M059J (cell line): ENCODE measurements at places on chromosomes 5 and 9.

GRCh38 chr5:36569491-36569890, 36.9 kb upstream of the SLC1A3 start:
- DNase-seq, result peak; percentile 74

DNA sequence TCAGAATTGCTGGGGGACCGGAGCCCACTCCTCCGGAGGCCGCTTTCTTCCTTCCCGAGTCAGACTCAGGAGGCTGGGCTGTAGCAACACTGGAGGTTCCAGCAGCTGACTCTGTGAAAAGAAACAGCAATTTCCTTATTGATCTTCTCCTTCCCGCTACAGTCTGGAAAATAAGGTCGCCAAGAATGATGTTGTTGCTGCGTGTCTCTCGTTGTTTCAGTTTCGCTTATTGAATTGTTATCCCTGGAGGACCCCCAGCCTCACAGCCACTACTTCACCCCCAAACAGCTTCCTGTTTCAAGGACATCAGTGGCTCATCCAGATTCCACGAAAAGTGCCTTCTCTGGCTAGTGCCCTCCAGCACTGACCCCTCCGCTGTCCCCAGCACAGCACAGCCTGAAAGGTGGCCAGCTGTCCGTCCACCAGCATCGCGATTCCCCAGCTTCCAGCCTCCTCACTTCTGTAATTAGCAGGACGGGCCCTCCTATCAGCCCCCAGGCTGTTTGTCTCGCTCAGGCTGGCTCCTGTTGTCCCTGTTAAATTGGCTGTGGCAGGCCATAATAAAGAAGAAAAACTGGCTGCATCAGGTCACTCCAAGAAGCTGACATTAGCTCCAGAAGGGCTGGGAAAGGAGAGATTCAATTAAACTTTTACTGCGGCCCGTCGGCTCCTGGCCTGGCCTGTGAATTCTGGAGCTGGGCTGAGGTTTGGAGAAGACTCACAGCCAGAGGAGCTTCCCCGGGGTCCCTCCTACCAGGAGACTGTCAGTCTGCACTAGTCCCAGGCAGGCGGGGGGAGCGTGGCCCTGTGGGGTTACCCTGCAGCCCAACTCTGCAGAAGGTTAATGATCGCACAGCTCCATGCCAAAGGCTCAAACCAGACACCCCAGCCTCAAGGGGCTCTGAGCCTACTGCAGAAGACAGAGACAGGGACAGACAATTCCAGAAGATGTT, 40.5 kb downstream of the OLFM1 start:
- DNase-seq, result no peak

DNA sequence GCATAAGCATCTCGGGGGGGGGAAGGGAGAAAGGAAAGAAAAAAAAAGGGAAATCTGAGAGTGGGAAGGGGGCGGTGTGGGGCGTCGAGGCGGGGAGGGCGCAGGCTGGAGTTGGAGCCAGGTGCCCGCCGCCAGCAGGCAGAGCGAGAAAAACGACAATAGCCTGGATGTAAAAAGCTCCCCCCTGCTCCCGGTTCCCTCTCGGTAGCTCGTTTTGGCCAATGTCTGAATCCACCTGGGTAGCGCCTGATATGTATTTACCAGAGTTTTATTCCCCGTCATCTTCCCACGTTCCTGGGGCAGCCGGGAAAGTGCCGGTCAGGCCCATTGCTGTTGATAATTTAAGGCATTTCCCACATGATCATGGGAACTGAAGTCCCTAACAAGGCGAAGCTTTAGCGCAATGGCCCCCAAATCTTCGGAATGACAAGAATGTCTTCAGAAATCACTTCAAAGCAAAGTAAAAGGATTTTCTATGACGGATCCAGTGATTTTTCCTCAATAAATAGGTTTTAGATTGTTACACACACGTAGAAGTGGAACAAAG, 3.0 kb upstream of the OTP start:
- no peak for DNase-seq

GRCh38 chr9:86350006-86350760, 4.0 kb downstream of the TUT7 start:
- DNase-seq, result no peak

DNA sequence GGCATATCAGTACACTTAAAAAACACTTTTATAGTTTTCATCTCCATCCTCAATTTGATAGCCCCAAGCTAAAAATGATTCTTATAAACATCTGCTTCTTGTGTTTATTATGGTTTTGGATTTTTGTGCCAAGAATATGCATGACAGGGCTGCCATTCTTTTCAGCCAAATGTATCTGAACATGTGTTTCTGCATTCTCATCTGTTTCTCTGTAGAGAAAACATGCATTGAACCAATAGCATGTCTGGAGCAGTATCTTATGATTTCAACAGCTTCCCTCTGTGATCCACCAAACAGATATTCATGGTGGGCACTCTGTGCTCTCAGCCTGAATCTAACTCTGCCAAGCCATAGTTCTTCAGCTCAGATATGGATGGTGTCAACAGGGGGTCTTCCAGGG, 99.3 kb upstream of the ERCC6L2 start:
- DNase-seq, result no peak

DNA sequence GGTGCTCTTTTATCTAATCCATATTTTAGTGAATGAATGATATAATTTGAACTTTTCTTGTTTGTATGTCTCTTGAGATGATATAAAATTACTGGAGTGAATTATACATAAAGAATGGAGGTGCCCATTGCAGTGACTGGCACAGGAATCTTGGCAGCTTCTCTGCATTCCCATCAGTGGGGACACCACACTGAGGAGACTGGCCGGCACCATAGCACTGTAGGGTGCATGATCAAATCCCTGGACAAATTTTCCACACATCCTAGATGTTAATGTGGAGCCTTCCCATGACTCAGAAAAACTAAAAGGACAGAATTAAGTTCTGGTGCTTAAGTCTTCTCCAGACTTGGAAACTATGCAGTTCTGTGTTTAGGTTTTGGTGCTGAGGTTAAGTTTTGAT, 124.1 kb downstream of the CEP120 start:
- DNase-seq, result no peak

GRCh38 chr5:7856855-7857254, 5.9 kb upstream of the CFAP90 start:
- DNase-seq, result peak; percentile 36

- no peak for DNase-seq
These were observed 307.0 kb downstream of the CWC27 start for GRCh38 chr5:65075623-65076250.

DNA sequence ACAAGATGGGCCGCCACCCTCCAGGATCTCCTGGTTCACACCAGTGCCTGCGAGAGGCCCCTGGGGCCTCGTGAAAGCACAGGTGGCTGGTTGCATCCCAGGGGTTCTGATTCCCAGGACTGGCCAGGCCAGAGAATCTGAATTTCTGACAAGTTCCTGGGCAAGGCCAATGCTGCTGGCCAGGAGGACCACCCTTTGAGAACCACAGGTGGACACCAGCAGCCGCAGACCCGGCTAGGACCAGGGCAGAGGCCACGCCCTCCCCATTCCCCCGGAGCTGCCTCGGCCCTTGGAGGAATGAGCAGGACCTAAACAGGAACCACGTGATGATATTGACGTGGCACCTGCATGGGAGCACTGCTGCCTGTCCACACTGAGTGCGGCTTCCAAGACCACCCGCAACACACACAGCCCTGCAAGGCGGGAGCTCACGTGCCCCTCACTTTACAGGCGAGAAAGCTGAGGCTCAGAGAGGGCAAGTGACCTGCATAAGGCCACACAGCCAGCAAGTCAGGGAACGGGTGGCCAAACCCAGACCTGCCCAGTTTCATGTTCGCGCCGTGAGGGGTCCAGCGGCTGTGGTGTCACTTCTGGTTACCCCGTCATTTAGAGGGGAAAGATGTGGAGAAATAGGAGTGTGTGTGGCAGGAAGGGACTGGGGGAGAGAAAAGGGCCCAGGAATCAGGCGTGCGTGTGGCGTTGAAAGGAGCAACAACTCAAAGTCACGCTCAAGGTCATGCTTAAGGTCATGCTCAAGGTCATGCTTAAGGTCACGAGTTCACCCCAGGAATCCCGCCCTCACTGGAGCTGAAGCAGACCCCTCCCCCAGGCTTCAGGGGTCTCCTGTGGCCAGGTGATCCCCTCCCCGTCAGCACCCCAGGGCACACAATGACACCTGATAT, 105.9 kb upstream of the IER5L start:
- no peak for DNase-seq

- peak; percentile 49 for DNase-seq
These were observed 671 bp downstream of the LRRC26 start for GRCh38 chr9:137168904-137169856.

GRCh38 chr5:65213921-65214525, 267.7 kb downstream of the ADAMTS6 start:
- peak; percentile 45 for DNase-seq

GRCh38 chr5:16768184-16768583, 151.4 kb upstream of the RETREG1 start:
- no peak for DNase-seq

DNA sequence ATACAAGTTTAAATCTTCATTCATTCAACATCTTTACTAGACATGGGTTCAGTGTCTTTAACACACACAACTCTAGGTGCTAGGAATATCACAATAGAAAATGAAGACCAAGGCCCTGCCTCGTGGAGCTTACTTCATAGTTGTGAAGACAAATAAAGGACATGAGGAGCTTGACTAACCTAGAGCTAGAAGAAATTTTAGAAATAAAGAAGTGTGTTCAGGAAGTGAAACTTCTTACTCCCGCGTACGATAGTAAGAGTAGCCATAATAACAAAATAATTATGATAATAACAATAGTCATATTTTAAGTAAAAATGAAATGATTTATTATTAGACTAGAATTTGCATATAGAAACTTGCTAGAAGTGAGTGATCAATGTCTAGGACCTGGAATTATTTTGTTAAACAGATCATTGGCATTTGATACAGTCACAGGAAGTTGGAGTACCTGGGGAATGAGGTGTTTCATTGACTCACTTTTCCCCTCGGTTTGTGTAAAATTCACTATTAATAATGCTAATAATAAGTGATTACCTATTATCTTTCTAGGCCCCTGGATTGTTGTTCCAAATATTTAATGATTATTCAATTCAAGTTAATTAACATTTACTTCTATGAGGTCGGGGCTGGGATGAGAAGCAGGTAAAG, 331.3 kb downstream of the NSG2 start:
- DNase-seq, result no peak

- no peak for DNase-seq
These were observed 710 bp downstream of the WNK2 start for GRCh38 chr9:93184432-93185265.

GRCh38 chr5:126108470-126108869, 314.7 kb upstream of the GRAMD2B start:
- no peak for DNase-seq

- no peak for DNase-seq
These were observed 6.9 kb upstream of the ATP6V1G1 start for GRCh38 chr9:114580609-114581193.

DNA sequence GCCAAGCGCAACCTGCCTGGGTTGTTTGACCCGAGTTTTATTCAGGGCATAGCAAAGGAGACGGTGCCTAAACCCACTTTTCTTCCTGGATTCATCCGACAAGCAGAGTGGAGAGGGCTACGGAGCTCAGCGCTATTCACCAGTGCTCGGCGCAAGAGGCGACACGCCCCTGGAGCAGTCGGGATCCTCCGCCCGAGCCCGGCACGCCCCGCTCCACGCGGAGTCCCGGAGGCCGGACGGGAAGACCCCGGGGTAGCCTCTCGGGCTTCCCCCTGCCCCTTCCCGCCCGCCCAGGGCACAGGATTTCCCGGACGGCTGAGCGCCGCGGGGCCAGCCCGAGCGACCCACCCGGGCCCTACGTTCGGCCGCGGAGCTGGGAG, 427 bp downstream of the SERINC5 start:
- DNase-seq, result peak; percentile 63

GRCh38 chr5:166127766-166128570, 2163.5 kb upstream of the WWC1 start:
- DNase-seq, result no peak

- peak; percentile 44 for DNase-seq
These were observed 14.3 kb downstream of the GPX3 start for GRCh38 chr5:151034422-151035379.

- DNase-seq, result peak; percentile 54
These were observed 15.4 kb downstream of the IARS1 start for GRCh38 chr9:92278110-92278509.

DNA sequence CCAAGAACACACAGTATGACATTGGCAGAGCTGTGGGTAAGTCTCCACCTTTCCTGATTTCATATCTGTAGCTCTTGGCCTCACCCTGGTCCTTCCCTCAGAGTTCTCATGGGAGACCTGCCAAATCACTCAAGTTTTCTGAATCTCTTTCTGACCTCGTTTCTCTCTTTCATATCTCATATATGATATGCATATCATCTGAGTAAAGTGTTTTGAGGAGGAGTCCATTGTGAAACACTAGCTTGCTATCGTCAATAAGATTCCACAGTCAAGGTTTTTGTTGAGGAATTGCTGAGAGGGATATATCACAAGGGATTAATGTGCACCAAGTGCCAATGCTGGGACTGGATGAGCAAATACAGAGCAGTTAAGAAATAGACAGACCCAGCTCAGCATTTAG, 739.2 kb downstream of the BRINP1 start:
- no peak for DNase-seq

GRCh38 chr9:125747765-125748445, 732 bp downstream of the PBX3 start:
- DNase-seq, result peak; percentile 40

DNA sequence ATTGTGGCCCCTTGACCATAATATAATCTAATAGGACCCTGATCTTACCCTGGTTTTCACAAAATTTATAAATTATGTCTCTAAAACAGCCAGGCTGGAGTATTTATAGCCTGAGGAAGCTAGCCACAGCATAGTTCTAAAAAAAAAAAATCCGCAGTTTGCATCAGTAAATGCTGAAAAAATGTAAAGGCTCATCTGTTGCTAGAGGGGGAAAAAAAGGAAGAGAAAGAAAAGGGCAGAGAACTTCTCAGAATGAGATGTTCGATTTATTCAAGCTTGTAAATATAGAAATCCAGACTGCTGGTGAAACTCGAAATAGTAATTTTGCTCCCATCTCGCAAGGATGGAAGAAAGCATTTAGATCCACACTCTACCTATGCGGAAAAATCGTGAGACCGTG, 467.5 kb downstream of the NTRK2 start:
- no peak for DNase-seq

DNA sequence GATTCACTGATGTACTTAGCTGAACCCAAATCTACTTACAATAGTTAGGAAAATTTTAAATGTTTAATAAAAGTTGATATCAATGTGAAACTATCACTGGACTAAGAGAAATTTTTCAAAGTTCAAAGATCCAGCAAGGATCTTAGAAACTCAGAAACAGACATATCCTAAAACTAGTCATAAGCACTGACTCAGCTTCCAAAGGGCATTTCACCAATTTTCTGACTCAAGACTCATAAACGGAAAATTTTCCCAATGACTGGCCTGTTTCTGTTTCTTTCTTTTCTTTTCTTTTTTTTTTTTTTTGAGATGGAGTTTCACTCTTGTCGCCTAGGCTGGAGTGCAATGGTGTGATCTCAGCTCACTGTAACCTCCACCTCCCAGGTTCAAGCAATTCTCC, 66.6 kb downstream of the CDC14B start:
- peak; percentile 91 for DNase-seq

- peak; percentile 92 for DNase-seq
These were observed 571.3 kb upstream of the TLE4 start for GRCh38 chr9:79000230-79001002.
